Uterine smooth muscle cell (primary cell): ENCODE measurements at places on chromosomes 13 and 19. TPM values are rescaled to one million over a fixed set of nuclear protein-coding genes. Genes with fewer than 3 reads are reported as not detected.

CTXN1 gene
- total RNA-seq: 1.1 and 2.6 TPM in 2 replicates

ZIC2 gene
- total RNA-seq: not detected in 2 replicates

CEACAM8 gene
- total RNA-seq: not detected in 2 replicates

ZNF536 gene
- total RNA-seq: not detected in 2 replicates

LIM2 gene
- total RNA-seq: not detected in 2 replicates

ZFR2 gene
- not detected in 2 replicates for total RNA-seq

FXYD7 gene
- not detected in 2 replicates for total RNA-seq

ZNF723 gene
- total RNA-seq: under 0.01 TPM in 1 of 2 replicates, not detected in the other

C19orf38 gene
- total RNA-seq: 0.25 TPM in 1 of 2 replicates, not detected in the other

TRPC4 gene
- 4.2 and 4.8 TPM in 2 replicates for total RNA-seq

RASL11A gene
- total RNA-seq: 12.9 and 18.8 TPM in 2 replicates

PNMA8A gene
- total RNA-seq: 4.3 and 13.0 TPM in 2 replicates

ZNF175 gene
- 6.9 and 7.6 TPM in 2 replicates for total RNA-seq

AMER2 gene
- under 0.01 TPM in 1 of 2 replicates, not detected in the other for total RNA-seq

BEST2 gene
- total RNA-seq: 0.25 TPM in 1 of 2 replicates, not detected in the other

KCTD4 gene
- total RNA-seq: not detected in 2 replicates

ZNF665 gene
- total RNA-seq: 4.4 and 4.6 TPM in 2 replicates

OR7A5 gene
- total RNA-seq: not detected in 2 replicates

IRS2 gene
- 5.9 and 13.5 TPM in 2 replicates for total RNA-seq

PRR19 gene
- 0.37 and 0.55 TPM in 2 replicates for total RNA-seq

NFIC gene
- total RNA-seq: 65.7 and 67.1 TPM in 2 replicates
